ENCODE measurements at places on chromosomes 16 and 17. TPM values are rescaled to one million over a fixed set of nuclear protein-coding genes. Genes with fewer than 3 reads are reported as not detected.

DNA sequence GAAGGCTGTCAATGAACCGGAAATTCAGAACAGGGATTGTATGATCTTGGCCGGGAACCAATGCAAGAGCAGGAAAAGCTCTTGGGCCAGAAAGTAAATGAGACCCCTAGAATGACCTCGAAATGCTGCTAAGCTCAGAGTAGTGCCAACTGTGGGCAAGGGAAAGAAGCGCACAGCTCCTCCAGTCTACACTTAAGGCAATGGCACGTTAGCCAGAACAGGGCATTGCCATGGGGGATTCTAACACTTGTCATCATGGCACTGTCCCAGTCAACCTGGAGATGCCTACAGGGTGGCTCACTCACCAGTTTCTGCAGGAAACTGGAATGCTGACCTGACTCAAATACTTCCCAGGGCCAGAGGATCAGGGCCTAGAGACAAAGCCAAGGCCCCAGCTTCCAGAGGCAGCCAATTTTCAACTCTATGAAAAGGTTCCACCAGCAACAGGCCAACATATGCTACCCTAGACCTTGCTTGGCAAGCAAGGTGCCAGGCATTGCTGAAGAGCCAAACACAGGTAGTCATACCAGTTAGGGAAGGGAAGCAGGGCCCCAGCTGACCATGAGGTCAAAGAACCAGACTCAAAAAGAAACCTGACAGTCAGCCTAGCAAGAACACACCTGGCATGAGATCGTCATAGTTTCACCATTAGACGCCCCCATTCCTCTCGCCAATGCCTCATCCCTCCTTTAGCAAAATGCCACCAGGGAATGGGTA lies 34.9 kb downstream of the ARHGAP17 start:
- DNase-seq = peak; percentile 28
- no peak overlapping the region for H3K27ac ChIP-seq
- no peak overlapping the region for H3K4me3 ChIP-seq
- no peaks in the 10 kb centered on the region for H3K36me3 ChIP-seq
- H3K4me1 ChIP-seq = peaks cover 24% of the 10 kb centered on the region
- no peaks in the 10 kb centered on the region for H3K27me3 ChIP-seq

Gene C16orf74
- total RNA-seq = 3.4 TPM

- no peaks in the 10 kb centered on the region for H3K36me3 ChIP-seq
- no peaks in the 10 kb centered on the region for H3K27me3 ChIP-seq
- DNase-seq = peak; percentile 79
- peaks cover 16% of the 10 kb centered on the region for H3K4me1 ChIP-seq
- H3K27ac ChIP-seq = no peak overlapping the region
Observed at GRCh38 chr16:48194828-48195556, 39.2 kb upstream of the ABCC12 start.

Gene MSI2
- total RNA-seq = 66.4 TPM

- no peaks in the 10 kb centered on the region for H3K27me3 ChIP-seq
- no peak overlapping the region for H3K4me3 ChIP-seq
- no peaks in the 10 kb centered on the region for H3K4me1 ChIP-seq
- H3K36me3 ChIP-seq = peaks cover 8% of the 10 kb centered on the region
Observed at GRCh38 chr17:15918661-15919259, 26.2 kb upstream of the ADORA2B start.

Gene CA5A
- not detected for total RNA-seq

Gene CA7
- total RNA-seq = not detected

Gene TMEM170A
- total RNA-seq = 52.5 TPM

DNA sequence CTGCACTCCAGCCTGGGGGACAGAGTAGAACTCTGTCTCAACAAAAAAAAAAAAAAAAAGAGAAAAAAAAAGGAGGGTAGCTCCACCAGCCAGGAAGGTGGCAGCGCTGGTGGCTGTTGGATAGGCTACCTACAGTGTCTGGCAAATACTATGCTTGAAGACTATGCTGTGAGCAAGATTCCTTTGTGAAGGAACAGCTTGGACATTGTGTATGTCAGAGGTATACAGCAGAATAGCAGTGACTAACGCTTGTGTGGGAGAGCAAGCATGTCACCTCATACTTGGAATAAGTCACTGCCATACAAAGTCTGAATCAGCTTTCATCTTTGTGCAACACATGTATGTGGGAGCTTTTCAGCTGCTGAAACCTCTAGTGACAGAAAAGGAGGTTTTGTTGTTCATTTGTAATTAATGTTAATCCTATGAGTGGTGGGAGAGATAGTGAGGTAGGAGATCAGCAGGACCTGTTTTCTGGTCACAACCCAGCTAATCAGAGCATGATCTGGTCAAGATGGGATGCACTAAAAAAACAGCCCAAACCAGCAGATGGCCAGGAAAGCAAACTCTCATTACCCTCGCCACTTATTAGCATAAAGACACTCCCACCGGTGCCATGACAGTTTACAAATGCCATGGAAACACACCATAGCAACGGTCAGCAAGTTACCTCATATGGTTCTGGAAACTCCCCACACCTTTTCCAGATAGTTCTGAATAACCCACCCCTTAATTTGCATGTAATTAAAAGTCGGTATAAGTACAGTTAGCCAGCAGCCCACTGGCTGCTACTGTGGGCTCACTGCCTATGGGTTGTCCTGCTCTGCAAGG lies 6.8 kb upstream of the ITGAD start:
- H3K4me3 ChIP-seq = peak overlapping the region; percentile 39
- peaks cover 4% of the 10 kb centered on the region for H3K36me3 ChIP-seq
- peak overlapping the region; percentile 66 for H3K27ac ChIP-seq

Gene KCNH4
- not detected for total RNA-seq

GRCh38 chr17:45003877-45004276 lies 35.8 kb upstream of the C1QL1 start:
- H3K27me3 ChIP-seq = peaks cover 64% of the 10 kb centered on the region
- no peaks in the 10 kb centered on the region for H3K36me3 ChIP-seq
- H3K4me1 ChIP-seq = no peaks in the 10 kb centered on the region
- no peak overlapping the region for H3K4me3 ChIP-seq
- no peak for DNase-seq

DNA sequence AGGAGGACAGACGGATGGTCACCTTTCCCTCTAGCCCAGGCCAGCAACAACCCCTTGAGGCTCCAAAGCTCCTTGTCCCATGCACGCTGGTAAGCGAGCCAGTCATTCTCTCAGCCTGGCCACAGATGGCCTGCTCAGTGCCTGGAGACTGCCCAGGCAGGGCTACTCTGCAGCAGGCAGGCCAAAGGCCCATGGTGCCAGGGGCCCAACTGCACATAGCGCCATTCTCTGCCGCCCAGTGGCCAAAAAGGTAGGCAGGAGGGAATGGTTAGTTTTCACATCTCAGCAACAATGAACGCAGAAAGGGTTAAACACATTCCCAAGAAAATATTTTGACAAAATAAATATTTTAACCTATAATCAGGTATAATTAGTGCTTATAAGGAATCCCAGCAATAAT lies 7.7 kb upstream of the SREBF1 start:
- H3K27ac ChIP-seq = no peak overlapping the region
- H3K36me3 ChIP-seq = peaks cover 16% of the 10 kb centered on the region

GRCh38 chr16:17257426-17258023 lies 213.2 kb downstream of the XYLT1 start:
- DNase-seq = no peak
- no peaks in the 10 kb centered on the region for H3K4me1 ChIP-seq
- no peaks in the 10 kb centered on the region for H3K27me3 ChIP-seq

GRCh38 chr17:66146394-66146793 lies 45.5 kb downstream of the CEP112 start:
- H3K36me3 ChIP-seq = no peaks in the 10 kb centered on the region
- no peaks in the 10 kb centered on the region for H3K4me1 ChIP-seq
- no peak overlapping the region for H3K4me3 ChIP-seq

GRCh38 chr17:75819678-75820077 lies 24.5 kb downstream of the UNC13D start:
- no peak for DNase-seq
- no peak overlapping the region for H3K27ac ChIP-seq
- peaks cover 56% of the 10 kb centered on the region for H3K36me3 ChIP-seq
- H3K4me3 ChIP-seq = no peak overlapping the region
- peaks cover 6% of the 10 kb centered on the region for H3K4me1 ChIP-seq

- H3K27ac ChIP-seq = no peak overlapping the region
- H3K4me1 ChIP-seq = peaks cover 8% of the 10 kb centered on the region
- H3K36me3 ChIP-seq = peaks cover 5% of the 10 kb centered on the region
- H3K27me3 ChIP-seq = peaks cover 32% of the 10 kb centered on the region
Observed at GRCh38 chr17:2055292-2056205, 646 bp downstream of the HIC1 start.

GRCh38 chr17:80257716-80258213 lies 2.9 kb upstream of the RNF213 start:
- peaks cover 46% of the 10 kb centered on the region for H3K4me1 ChIP-seq
- peaks cover 24% of the 10 kb centered on the region for H3K36me3 ChIP-seq
- no peak for DNase-seq
- H3K4me3 ChIP-seq = no peak overlapping the region

Gene PRMT7
- total RNA-seq = 57.8 TPM

DNA sequence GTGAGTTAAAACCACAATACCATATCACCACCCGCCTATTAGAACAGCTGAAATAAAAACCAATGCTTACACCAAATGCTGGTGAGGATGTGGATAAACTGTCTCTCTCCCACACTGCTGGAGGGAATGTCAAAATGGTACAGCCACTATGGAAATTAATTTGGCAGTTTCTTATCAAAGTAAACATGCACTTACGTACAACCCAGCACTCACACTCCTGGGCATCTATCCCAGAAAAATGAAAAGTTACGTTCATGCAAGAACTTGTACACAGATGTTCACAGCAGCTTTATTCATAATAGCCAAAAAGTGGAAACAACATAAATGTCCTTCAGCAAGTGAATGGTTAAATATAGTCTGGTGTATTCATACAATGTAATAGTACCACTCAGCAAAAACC lies 173.2 kb upstream of the MYOCD start:
- H3K27ac ChIP-seq = no peak overlapping the region
- peaks cover 50% of the 10 kb centered on the region for H3K27me3 ChIP-seq
- no peak for DNase-seq
- no peak overlapping the region for H3K4me3 ChIP-seq

DNA sequence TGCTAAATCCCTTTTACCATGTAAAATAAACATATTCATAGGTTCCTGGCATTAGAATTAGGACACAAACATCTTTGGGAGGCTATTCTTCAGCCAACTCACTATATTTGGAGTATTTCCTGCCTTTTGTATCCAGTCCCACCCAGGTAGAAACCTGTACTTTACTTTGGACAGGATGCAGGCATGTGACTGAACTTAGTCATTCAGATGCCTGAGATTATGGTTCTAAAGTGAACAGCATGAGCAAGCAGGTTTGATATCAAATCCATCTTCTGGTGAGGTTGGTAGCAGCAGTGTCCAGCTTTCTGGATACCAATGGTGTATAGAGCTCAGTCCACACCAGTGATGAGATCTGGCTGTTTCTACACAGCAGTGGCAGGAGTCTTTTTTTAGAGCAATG lies 20.2 kb downstream of the CA10 start:
- peak; percentile 18 for DNase-seq
- H3K4me3 ChIP-seq = no peak overlapping the region
- H3K4me1 ChIP-seq = peaks cover 30% of the 10 kb centered on the region
- H3K27ac ChIP-seq = peak overlapping the region; percentile 75

Gene TRPV2
- total RNA-seq = 1.0 TPM

Gene PLEKHG4
- total RNA-seq = 5.5 TPM

Gene SNAI3
- 0.34 TPM for total RNA-seq

Gene WIPF2
- 327 TPM for total RNA-seq

Gene FBXW10
- 0.50 TPM for total RNA-seq

DNA sequence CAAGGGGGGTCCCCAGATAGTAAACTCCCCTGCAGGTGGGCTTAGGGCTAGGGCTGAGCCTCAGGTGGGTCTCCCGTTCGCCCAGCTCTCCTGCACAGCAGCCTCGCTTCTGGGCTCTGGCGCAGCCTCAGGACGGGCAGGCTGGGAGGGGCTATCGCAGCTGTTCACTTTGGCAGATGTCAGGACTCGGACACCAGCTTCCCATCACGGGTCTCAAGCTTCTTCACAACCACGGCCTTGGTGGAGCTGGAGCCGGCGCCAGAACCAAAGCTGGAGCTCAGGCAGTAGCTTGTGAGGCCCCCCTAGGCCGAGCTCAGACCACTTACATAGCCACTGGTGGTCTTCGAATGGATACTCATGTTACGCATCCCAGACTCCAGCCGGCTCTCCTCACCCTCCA lies 26.0 kb downstream of the CLEC3A start:
- no peak for DNase-seq
- H3K36me3 ChIP-seq = no peaks in the 10 kb centered on the region
- H3K27me3 ChIP-seq = peaks cover 35% of the 10 kb centered on the region
- no peak overlapping the region for H3K27ac ChIP-seq

All from Calu3 (cell line).